ENCODE measurements at places on chromosomes 5 and 9.

GRCh38 chr5:2642684-2643345 is 108.7 kb downstream of the IRX2 start:
- no peak for DNase-seq

DNA sequence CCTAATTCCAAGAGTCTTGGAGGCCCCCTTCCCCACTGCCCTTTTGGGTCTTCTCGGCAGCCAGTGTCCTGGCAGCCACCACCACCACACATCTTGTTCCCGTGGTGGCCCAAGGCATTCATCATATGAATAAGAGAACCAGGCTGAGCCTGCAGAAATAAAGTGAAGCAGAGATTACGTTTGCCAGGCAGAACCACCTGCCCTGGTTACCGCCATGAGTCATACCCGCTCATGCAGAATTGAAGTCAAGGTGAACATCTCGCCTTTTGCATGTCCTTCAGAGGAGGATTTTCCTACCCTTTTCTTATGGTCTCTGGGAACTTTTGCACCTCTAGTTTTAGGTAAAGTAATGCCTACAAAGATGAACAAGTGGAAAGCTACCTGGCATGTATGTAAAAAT is 119.5 kb upstream of the LMX1B start:
- no peak for DNase-seq

DNA sequence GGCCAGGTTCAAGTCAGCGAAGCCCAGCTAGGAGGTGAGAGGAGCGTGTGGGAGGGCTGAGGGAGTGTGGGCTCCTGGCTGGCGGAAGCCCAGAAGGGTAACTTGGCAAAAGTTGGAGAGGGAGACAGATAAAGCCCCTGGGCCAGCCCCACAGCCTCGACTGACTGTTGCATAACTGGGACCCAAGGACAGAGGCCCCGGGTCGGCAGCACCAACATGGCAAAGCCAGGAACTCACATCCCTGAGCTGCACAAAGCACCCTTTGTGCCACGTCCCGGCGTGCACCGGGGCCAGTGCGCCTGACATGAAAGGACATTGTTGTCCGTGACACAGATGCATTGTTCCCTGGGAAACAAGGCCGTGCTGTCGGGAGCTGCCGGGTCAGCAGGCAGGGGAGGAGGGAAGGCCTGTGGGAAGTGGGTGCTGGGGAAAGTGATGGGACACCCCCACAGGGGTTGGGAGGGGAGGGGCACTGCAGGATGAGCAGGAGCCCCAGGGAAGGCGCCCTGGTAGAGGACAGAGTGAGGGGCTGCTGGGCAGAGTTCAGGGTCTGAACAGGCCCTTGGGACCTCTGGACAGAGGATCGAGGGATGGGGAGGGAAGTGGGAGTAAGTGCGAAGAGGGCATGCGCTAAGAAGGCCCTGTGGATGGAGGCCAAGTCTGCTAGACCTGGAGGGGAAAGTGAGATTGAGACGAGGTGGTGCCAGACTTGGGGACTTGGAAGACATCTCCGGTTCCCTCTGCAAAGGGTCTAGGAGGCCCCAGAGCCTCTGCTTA is 13.0 kb upstream of the DPM2 start:
- DNase-seq, result no peak

- no peak for DNase-seq
Measured at GRCh38 chr5:139388198-139388821, 1.4 kb downstream of the MZB1 start.

DNA sequence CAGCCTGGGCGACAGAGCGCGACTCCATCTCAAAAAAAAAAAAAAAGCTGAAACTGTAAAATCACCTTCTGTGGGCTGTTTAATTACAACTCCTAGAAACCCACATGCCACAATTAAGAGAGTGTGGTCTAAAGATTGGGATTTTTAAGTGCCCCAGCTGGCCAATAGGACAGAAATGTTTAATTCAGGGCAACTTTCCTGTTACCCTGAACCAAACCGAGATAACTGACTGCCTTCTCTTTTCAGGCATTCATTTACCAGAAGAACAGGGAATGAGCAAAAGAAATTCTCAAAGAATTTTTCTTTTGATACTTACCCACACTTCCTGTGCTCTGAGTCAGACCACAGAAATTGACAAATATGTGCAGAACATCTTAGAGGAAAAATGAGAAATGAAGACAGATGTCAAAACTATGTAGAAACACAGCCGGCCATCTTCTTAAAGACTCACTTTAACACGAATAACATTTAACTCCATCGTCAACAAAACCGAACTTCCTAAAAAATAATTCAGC is 221.3 kb upstream of the DAPK1 start:
- peak; percentile 83 for DNase-seq

- DNase-seq, result no peak
Measured at GRCh38 chr5:133780619-133781280, 168.4 kb upstream of the FSTL4 start.

GRCh38 chr9:3760031-3760430 is 234.2 kb upstream of the RFX3 start:
- DNase-seq, result no peak

DNA sequence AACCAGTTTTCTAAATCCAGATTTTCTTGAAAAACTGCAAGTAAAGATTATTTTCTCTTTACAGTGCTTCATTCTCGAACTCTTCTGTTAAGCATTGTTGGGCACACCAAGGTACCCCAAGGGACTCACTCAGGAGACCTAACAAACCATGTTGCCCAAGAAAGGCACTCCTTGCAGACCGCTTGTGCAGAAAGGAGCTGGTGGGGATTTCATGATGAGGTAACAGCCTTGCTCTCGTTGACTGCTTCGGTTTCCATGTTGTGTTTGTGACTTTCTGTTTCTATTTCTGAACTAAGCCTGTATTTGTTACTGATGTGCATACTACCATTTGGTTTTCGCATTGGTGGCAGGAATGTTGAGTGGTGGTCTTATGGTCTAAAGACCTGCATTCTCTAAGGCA is 266.6 kb upstream of the DAP start:
- DNase-seq, result no peak

GRCh38 chr5:174145821-174146220 is 100.3 kb downstream of the NSG2 start:
- no peak for DNase-seq

Data from HFFc6 (cell line).